ENCODE measurements at places on chromosomes 13 and 19. TPM values are rescaled to one million over a fixed set of nuclear protein-coding genes. Genes with fewer than 3 reads are reported as not detected.

The ELSPBP1 gene
- total RNA-seq: not detected

The ZNF578 gene
- not detected for total RNA-seq

The MYBPC2 gene
- not detected for total RNA-seq

The IL12RB1 gene
- 1.5 TPM for total RNA-seq

The CEACAM16 gene
- not detected for total RNA-seq

The ZNF541 gene
- not detected for total RNA-seq

The SYT5 gene
- total RNA-seq: not detected

The ZNF737 gene
- 2.4 TPM for total RNA-seq

The GTF3A gene
- total RNA-seq: 197 TPM

The PLVAP gene
- total RNA-seq: 378 TPM

The TPGS1 gene
- 89.2 TPM for total RNA-seq

The TMEM91 gene
- total RNA-seq: 14.2 TPM

The MTUS2 gene
- total RNA-seq: 8.9 TPM

The PROZ gene
- total RNA-seq: not detected

The MBD3L5 gene
- not detected for total RNA-seq

The A1BG gene
- 0.32 TPM for total RNA-seq

The ANKLE1 gene
- not detected for total RNA-seq

The LILRB1 gene
- 2.7 TPM for total RNA-seq

The KLK15 gene
- not detected for total RNA-seq

The DPF1 gene
- total RNA-seq: not detected

The PCDH8 gene
- not detected for total RNA-seq

The CGB5 gene
- not detected for total RNA-seq

All from ascending aorta (tissue), 2 donors.